ENCODE measurements at places on chromosomes 2 and 18. TPM values are rescaled to one million over a fixed set of nuclear protein-coding genes. Genes with fewer than 3 reads are reported as not detected.

DNA sequence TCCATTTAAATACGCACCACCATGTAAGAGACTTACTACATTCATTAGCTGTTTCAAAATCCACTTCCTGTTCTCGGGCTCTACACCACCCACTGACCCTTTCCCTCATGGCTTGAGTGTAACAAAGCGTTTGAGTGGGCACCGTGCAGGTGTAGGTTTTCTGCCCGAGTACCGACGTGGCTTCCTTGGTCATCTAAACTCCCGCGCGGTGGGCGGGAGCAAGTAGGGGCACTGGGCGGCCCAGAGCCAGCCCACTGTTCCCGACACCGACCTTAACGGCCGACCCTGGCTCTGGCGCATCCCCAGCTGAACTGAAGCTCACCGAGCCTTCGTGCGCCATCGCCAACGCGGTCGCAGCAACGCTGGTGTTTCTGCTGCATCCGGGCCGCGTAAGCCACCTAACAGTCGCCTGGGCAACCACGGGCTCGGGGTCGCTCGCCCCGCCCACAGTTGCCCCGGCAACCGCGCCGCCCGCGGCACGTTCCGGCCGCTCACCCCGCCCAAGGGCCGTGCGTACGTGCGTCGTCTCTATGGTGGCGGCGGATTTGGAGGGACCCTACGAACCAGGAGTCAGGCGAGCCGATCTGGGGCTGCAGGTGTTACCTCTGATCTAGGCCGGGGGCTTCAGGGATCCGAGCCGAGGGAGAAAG, at the start of the genes C2orf81 and WDR54:
TSS of gene C2orf81 (minus strand) at position 399 of the 650 bp plus-strand sequence. CDS start at position 340, 59 bp downstream.
TSS of gene WDR54 (plus strand) at position 510 of the 650 bp plus-strand sequence. CDS start 424 bp downstream, outside the sequence.
- peak; percentile 97 for DNase-seq

DNA sequence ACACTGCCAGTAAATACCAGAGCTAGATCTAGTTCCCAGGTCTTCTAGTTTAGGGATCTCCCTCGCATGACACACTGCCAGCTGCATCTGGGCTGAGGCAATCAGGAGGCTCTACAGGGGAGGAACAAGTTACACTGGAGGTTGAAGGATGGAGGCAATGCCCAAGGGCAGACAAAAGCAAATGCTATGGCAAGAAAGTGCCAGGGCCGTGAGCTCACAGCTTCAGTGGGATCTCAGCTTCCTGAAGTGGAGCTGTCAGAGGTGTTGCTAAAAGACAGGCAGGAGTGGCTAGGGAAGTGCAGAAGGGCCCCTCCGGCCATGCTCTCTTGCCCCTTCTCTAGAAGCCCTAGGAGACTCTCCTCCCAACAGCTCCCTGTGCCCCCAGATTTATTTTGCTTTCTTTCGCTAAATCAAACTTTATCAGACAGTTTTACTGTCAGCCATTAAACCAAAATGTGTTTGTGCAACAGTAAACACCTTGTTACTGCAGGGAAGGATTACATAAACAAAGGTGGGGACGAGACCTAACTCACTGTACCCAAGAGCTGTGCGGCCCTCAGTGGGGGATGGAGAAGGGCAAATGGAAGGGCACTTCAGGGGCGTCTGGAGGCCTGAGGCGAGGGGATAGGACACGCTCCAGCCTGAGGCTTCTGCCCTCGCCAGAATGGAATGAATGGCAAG, 39.4 kb upstream of the PKDCC start:
- peak; percentile 38 for DNase-seq

GRCh38 chr2:96095116-96095636, 21.2 kb downstream of the ADRA2B start:
- DNase-seq: no peak

GRCh38 chr2:63047321-63048279, 3.0 kb upstream of the OTX1 start:
- no peak for DNase-seq

- no peak for DNase-seq
These were observed 25.3 kb downstream of the XPO1 start for GRCh38 chr2:61512768-61513398.

DNA sequence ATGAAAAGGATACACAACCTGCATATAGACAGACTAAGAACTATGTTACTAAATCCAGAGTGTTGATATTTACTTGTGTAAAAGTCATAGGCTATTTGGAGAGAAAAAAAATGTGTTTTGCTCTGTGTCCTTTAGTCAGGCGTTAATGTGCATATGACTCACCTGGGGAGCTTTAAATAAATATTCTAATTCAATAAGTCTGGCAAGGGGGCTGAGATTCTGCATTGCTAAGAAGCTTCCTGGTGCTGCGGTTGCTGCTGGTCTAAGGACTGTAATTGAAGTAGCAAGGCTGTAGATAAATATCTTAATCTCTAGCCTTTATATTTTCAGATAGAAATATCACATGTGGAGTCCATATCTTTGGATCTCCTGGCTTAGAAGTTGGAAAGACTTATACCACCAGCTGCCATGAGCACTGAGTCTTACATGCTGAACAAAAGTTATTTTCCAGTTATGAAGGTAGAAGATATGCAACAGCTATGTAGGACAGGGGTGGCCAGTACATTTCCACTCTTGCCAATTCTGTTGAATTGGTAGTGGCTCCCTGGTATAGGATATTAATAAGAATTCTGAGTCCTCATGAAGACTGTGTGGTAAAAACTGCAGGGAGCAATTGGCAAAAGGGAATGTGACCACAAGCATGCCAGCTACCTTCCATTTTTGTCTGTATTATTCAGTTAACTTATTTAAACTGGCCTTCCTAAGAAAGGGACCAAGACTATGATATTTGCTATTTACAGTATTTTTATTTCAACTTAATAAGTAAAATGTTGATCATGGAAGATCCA, 4.8 kb downstream of the SPAG16 start:
- peak; percentile 21 for DNase-seq

DNA sequence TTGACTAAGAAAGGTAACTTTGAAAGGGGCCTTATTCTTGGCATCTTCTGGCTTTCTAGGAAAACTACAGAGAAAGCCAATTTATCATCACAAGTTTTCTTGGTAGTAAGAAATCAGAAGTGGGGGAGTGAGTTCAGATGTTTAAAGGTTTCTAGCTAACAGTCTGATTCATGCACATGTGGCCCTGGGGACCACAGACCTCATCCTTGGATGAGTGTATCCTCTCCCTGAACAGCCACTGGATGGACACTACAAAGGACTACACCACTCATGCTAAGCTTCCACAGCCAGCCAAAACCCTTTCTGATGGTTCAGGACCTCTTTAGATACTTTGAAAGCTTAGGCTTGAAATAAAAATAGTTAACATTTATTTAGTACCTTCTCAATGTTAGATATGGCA, 218.3 kb upstream of the STK17B start:
- DNase-seq: peak; percentile 60

DNA sequence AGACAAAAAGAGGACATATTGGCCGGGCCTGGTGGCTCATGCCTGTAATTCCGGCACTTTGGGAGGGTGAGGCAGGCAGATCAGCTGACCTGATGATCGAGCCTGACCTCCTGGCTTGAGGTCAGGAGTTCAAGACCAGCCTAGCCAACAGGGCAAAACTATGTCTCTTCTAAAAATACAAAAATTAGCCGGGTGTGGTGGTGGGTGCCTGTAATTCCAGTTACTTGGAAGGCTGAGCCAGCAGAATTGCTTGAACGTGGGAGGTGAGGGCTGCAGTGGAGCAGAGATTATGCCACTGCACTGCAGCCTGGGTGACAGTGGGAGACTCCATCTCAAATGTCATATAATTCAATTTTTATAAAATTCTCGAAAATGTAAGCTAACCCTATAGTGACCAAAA, 84.5 kb downstream of the SEMA4F start:
- DNase-seq: no peak

- no peak for DNase-seq
These were observed 274.7 kb downstream of the HAUS1 start for GRCh38 chr18:46378864-46379207.

DNA sequence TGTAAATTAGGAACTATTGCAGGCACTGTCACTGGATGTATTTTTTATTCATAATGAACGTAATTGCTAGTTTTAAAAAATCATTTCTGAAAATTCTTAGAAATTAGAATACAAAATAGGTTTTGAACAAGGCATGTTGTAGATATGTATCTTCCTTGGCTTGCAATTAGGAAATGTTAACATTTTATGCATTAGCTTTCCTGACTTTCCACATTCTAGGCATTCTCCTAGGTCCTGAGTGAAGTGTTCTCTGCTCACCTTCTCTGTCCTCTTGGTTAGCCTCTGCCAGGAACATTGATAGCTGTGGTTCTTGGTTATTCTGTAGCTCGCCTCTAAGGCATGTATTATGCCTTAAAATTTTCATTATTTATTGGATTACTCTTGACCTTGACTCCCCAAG, 130.3 kb downstream of the FHOD3 start:
- no peak for DNase-seq

- DNase-seq: no peak
These were observed 484.5 kb upstream of the ZNF804A start for GRCh38 chr2:184113696-184114403.

DNA sequence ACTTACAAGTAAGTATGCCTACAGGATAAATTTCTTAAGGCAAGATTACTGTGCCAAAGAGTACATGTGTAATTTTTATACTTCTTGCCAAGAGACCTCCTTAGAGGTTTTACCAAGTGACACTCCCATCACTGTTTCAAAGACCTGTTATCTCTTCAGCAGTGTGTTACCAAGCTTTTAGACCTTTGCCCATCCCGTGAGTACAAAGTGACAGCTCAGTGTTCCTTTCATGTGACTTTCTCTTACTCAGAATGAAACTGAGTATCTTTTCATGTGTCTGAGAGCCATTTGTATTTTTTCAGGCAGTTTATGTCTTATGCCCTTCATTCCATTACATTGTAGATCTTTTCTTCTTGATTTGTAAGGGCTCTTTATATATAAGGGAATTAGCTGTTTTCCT, 287.5 kb upstream of the SALL3 start:
- DNase-seq: no peak

DNA sequence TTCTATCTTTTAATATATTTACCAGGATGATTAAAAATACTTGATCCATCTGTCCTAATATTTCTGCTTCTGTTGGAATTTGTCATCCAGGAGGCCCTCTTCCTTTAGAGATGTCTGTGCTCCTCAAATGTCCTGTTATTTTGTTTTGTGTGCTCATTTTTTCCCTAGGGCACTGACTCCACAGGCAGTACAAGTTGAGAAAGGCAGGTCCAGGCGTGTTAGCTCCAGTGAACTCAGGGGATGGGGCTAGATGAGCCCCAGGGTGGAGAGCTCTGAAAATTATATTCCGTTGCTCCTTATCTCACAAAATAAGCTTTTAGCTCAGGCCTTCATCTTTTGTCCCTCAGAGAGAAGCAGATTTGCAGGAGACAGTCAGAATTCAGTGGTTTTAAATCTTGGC, 105.7 kb downstream of the SLC4A3 start:
- DNase-seq: no peak

TUBA3E gene
- total RNA-seq: not detected

ETAA1 gene
- 16.0 TPM for total RNA-seq

PRKD3 gene
- total RNA-seq: 52.9 TPM

ERMN gene
- total RNA-seq: not detected

LRRC30 gene
- total RNA-seq: not detected
